NCI-H510A (cell line): ENCODE measurements at places on chromosomes 4 and X.

- no peak for DNase-seq
Observed at GRCh38 chr4:142318280-142318679, 527.8 kb downstream of the INPP4B start.

DNA sequence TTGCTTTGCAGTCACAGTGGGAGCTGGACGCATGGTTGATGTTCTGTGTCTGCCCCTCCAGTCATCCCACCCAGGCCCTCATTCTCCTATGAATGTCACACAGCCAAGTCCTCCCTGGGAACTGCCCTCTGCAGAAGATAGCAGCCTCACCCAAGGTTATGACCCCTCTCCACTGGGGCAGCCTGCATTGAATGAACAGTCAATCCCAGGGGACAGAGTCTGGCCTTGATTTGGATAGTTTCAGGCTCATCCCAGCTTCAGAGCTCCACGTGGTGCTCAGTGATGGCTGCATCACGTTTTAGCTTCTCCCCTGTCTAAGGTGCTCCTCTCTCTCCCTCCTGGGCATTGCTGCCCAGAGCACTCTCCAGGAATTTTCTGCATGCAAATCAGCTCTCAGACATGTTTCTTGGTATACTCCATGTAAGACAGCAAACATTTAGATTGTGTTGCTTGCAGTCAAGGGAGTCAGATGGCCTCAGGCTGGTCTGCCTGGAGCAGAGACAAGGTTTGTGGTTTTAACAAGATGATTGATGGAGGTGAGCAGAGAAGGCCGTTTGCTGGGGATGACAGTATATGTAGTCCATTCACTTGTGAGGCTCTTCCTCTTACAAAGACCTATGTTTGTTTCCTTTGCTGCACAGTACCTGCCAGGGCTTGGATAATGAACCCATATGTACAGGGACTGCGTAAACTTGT is 56.1 kb upstream of the MSX1 start:
- DNase-seq, result no peak

- no peak for DNase-seq
Observed at GRCh38 chr4:126611900-126612299, 1020.9 kb upstream of the INTU start.

DNA sequence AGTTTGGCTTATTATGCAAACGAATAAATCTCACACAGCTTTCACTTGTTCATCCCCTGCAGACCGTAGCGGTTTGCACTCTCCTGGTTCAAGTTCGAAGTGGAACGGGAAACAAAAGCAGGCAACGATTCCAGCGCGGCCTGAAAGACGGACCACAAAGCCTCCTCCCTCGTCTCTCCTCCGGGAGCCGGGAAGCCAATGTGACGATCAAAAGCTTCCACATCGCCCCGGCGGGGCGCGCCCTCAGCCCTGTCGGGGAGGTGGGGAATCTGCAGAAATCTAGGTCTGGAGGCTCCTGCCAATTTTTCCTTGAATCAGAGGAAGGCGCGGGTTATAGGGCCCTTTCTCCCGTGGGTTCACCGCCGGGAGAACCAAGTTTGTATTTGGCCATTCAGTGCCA is 16.9 kb upstream of the ZIC3 start:
- DNase-seq, result no peak

- no peak for DNase-seq
Observed at GRCh38 chrX:1673337-1673736, 58.5 kb downstream of the ASMT start.

DNA sequence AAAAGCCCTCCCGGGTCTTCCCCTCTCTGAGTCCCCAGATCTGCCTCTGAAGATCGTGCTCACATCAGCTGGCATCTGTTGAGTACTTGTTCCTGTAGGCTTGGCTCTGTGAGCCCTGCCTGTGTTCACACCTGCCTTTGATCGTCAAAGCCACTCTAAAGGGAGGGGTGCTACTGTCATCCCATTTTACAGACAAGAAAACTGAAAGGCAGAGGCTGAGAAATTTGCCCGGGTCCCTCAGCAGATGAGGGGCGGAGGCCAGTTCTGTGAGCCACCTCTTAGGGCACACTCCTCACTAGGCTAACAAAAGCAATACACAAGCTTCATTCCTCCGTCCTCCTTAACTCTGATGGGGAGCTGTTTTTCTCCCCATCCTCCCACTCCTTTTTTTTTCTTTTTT is 655 bp downstream of the CYTL1 start:
- DNase-seq, result no peak

GRCh38 chr4:3766036-3766784 is at the start of gene ADRA2C:
TSS of gene ADRA2C (plus strand) at chr4:3766385. CDS start at chr4:3766607, 222 bp downstream.
- no peak for DNase-seq

DNA sequence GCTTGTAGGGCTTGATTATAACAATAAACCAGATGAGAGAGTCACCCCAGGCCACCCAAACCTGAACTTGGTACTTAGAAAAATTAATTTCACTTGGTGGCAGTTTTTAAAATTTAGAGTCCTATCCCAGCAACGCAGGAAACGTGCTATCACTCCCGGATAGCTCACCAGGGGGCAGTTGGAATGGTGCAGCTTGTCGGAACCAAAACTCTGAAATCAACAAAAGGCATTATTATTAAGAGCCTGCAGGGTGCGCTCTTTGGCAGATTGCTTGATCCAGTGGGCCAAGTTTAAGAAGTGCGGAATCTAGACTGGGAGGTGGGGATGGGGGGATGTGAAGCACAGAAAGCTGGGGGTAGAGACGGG is 2.4 kb downstream of the FRAS1 start:
- peak; percentile 75 for DNase-seq

GRCh38 chr4:40998675-40999358 is 215.5 kb downstream of the APBB2 start:
- DNase-seq, result no peak

GRCh38 chr4:105837037-105837436 is 58.2 kb upstream of the NPNT start:
- DNase-seq, result no peak

- DNase-seq, result no peak
Observed at GRCh38 chr4:139745111-139745639, 79.6 kb downstream of the MGST2 start.

- DNase-seq, result no peak
Observed at GRCh38 chrX:37314531-37314930, 34.6 kb upstream of the PRRG1 start.

DNA sequence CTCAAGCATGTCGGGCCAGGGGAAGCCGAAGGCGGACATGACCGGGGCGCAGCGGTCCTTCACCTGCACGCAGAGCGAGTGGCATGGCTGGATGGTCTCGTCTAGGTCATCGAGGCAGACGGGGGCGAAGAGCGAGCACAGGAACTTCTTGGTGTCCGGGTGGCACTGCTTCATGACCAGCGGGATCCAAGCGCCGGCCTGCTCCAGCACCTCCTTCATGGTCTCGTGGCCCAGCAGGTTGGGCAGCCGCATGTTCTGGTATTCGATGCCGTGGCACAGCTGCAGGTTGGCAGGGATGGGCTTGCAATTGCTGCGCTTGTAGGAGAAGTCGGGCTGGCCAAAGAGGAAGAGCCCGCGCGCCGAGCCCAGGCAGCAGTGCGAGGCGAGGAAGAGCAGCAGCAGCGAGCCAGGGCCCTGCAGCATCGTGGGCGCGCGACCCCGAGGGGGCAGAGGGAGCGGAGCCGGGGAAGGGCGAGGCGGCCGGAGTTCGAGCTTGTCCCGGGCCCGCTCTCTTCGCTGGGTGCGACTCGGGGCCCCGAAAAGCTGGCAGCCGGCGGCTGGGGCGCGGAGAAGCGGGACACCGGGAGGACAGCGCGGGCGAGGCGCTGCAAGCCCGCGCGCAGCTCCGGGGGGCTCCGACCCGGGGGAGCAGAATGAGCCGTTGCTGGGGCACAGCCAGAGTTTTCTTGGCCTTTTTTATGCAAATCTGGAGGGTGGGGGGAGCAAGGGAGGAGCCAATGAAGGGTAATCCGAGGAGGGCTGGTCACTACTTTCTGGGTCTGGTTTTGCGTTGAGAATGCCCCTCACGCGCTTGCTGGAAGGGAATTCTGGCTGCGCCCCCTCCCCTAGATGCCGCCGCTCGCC is at the start of gene SFRP2:
Gene SFRP2 (minus strand): TSS at position 671 of the 864 bp plus-strand sequence. CDS start 248 bp downstream, at position 423.
- no peak for DNase-seq

- no peak for DNase-seq
Observed at GRCh38 chrX:148501386-148502066, 1.1 kb downstream of the AFF2 start.

GRCh38 chr4:114281164-114281960 is 301.9 kb upstream of the ARSJ start:
- DNase-seq, result no peak

GRCh38 chrX:143634663-143635455 is 1.0 kb downstream of the SLITRK4 start:
- no peak for DNase-seq

GRCh38 chr4:108068442-108068841 is 78.8 kb downstream of the HADH start:
- no peak for DNase-seq

DNA sequence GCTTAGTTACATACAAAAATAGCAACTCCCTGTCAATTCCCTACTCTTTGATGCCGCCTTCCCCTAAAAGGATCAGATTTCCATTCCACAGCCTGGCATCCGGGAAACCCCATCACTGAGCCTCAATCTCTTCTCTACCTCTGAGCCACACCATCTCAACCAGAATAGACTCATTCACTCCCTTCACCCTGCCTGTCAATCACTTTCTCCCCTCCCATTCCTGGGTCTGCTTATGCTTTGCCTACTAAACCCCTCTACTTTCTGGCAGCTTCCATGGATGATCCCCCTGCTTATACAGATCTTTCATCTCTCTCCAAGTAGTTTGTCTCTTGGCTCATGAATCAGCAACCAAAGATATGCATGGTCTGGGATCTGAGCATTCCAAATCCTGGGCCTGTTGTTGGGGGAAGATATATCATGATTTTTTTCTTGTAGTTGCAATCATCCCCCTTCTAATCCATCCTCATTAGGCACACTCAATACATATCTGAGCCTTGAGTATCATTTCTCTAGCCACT is 2.6 kb downstream of the AMER1 start:
- DNase-seq, result no peak

DNA sequence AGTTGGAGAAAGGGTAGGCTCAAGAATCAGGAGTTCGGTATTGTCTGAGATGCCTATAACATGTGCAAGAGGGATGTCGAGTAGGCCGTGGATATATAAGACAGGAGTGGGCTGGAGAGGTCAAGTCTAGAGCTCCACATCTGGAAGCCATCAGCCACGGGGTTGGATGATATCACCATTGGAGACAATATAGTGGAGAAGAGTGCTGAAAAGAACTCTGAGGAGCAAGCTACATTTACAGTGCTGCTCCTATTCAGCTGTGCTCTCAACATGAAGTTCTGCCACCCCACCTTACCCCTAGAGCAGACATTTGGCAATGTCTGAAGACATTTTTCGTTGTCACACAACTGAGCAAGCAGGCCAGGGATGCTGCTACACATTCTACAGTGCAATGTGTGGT is 20.9 kb upstream of the PLAC1 start:
- no peak for DNase-seq

DNA sequence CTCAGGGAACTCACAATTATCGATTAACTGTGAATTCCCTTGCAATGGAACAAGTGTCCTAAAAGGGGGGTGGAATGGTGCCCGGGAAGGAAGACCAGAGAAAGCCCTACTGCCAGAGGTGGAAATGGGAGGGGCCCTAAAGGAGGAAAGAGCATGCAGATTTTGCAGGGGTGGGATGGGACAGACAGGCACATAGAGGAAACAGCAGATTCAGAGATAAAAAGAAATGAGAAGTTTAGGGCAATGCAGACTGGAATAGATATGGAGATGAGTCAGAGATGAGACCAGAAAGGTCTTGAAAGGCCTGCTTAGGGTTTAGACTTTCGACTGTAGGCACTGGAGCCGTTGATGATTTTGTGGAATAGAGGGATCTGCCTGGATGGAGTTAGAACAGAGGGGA is 57.4 kb upstream of the PITX2 start:
- no peak for DNase-seq

DNA sequence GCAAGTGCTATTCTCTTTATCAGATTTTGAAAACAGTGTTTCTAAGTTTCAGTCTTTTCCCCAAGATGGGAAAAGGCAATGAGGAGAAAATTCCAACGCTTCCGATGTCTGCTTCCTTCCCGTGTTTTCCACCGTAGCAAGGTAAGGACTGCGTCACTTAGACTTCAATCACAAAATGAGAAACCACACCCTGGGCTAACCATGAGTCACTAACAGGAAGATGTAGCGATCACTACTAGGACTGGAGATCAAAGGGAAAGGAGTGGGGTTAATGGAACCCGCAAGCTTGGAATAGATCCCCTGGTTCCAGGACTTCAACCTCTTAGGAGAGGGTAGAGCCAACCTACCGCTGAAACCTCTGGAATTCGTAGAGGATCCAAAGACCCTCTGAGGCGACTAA is 250.7 kb upstream of the ZFP42 start:
- DNase-seq, result no peak

GRCh38 chr4:64581422-64581821 is 172.2 kb upstream of the TECRL start:
- DNase-seq, result no peak

- DNase-seq, result no peak
Observed at GRCh38 chrX:154038656-154039055, 19.0 kb upstream of the IRAK1 start.

- no peak for DNase-seq
Observed at GRCh38 chrX:140467211-140467610, 37.7 kb downstream of the SOX3 start.

DNA sequence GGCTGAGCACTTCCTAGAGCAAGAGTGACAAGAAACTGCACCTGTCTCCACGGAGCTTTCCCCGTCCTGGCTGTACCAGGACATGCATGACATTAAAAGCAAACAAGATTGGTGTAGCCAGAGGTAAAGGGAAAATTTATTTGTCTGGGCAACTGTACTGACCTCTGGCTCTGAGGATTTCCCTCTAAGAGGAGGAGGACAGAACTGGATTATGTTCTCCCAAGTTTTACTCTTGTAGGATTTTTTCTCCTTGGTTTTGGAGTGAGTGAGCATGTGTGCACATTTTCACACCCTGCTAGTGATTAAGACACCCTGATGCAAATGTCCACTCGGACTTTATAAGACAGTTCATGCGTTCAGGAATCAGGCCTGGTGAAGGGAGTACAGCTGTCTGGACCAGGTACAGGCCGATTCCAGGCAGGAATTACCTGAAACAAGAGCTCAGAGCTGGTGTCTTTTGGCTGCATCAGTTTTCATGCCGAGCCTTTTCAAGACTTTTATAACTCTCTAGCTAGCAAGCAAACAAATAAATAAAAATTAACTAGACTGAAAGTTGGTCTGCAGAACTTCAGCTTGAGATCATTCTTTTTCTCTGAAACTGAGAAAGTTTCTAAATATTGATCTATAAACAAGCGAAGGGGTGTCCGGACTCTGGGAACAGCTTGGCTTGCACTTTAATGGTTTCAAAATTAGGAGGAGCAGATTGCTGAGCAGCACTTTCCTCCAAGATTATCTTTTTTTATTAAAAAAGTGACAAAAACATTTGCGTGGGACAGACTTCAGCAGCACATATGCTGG is 51.3 kb upstream of the SPRY1 start:
- no peak for DNase-seq

GRCh38 chr4:17448689-17449088 is 63.2 kb downstream of the QDPR start:
- DNase-seq, result no peak

DNA sequence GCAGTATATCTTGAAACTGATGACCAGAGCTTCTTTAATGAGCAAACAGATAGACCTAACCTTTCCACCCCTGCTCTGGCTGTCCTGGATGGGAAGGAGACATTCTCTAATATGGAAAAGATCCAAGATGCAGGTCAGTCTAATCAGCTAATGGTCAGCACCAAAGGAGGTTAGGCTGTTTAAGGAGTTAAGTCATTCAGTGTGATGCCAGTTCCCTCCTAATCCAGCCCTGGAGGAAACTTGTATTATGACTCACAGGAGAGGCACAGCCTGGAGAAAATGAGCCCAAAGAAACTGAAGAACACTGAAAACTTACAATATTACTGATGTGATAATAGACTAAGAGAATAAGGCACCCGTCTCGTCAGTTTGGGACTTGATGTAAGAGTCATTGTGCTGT is 323.0 kb downstream of the HNRNPD start:
- no peak for DNase-seq

GRCh38 chrX:39613997-39614679 is 483.6 kb downstream of the BCOR start:
- DNase-seq, result peak; percentile 30
